Chondrocyte (in vitro differentiated cells): ENCODE measurements at places on chromosomes 3 and 15. TPM values are rescaled to one million over a fixed set of nuclear protein-coding genes. Genes with fewer than 3 reads are reported as not detected.
A peak's percentile ranks its signal among the peaks of the same experiment; 100 is the strongest.

CFAP100 gene
- not detected in 3 replicates for total RNA-seq

GRCh38 chr3:180409170-180409569 lies 192.8 kb upstream of the TTC14 start:
- H3K27ac ChIP-seq = no peak overlapping the region
- no peak overlapping the region for H3K4me3 ChIP-seq
- DNase-seq = no peak
- H3K36me3 ChIP-seq = no peaks in the 10 kb centered on the region
- no peaks in the 10 kb centered on the region for H3K27me3 ChIP-seq
- peaks cover 3% of the 10 kb centered on the region for H3K4me1 ChIP-seq

POTEB2 gene
- not detected in 3 replicates for total RNA-seq

DNA sequence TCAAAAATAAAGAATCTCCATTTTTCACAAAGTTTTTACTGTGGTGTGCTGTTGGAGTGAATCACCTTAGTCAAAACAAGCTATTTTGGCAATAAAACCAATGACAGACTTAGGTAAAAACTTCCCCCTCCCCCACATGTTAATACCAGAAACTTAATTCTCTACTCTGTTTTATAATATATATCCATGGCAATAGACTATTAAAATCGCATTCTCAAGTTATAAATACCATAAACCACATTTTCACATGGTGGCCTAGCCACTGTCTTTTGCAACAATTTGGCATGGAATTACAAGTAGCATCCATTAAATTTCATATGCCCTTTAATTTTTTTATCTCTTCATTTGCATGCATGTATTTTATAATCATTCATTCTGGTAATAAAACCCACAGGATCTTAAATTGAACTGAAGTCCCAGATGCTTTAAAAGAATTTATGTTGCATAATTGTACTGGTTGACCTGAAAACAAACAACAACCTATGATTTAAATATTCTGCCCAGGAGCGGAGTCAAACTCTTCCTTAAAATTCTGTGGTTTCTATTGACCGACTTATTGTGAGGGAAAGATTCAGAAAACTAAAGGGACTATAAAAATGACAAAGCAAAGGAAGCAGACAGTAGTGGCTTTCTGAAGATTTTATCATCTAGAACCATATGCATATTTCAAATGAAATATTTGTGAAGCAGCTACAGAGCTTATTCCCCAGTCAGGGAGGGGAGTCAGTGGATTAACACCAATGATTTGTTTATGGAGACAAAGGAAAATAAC lies 229.0 kb upstream of the TBL1XR1 start:
- no peak overlapping the region for H3K27ac ChIP-seq
- no peak overlapping the region for H3K4me3 ChIP-seq
- H3K36me3 ChIP-seq = no peaks in the 10 kb centered on the region

DNA sequence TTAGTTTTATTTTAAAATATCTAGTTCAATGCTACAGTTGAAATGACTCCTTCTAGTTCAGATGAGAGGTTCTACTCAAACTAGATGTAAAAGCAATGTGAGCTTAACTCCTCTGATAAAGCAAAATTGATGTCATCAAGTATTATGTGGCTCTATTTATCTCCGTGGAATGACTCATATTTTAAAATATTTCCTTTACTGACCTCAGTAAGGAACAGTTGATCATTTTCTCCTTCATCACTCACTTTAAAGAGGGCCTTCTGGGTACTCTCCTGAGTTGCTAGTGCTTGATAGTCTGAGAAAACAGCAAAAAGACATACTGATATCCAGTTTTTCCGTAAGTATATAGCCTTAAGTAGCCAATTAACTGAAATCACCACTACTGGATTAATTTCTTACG lies 1099.3 kb downstream of the ROBO2 start:
- H3K36me3 ChIP-seq = no peaks in the 10 kb centered on the region
- H3K27ac ChIP-seq = no peak overlapping the region
- H3K27me3 ChIP-seq = no peaks in the 10 kb centered on the region
- no peak for DNase-seq
- H3K4me3 ChIP-seq = no peak overlapping the region
- peaks cover 27% of the 10 kb centered on the region for H3K4me1 ChIP-seq

- H3K4me1 ChIP-seq = no peaks in the 10 kb centered on the region
- no peaks in the 10 kb centered on the region for H3K36me3 ChIP-seq
- no peaks in the 10 kb centered on the region for H3K27me3 ChIP-seq
- no peak overlapping the region for H3K27ac ChIP-seq
Observed at GRCh38 chr3:170448584-170448983, 29.9 kb downstream of the CLDN11 start.

- H3K27ac ChIP-seq = no peak overlapping the region
- H3K27me3 ChIP-seq = no peaks in the 10 kb centered on the region
- peaks cover 5% of the 10 kb centered on the region for H3K4me1 ChIP-seq
- no peaks in the 10 kb centered on the region for H3K36me3 ChIP-seq
- no peak for DNase-seq
- no peak overlapping the region for H3K4me3 ChIP-seq
Observed at GRCh38 chr3:157508461-157508860, 5.2 kb upstream of the VEPH1 start.

KLHL40 gene
- total RNA-seq = not detected in 3 replicates

- H3K4me3 ChIP-seq = no peak overlapping the region
- no peak for DNase-seq
- H3K36me3 ChIP-seq = peaks cover 4% of the 10 kb centered on the region
- H3K27ac ChIP-seq = no peak overlapping the region
- peaks cover 16% of the 10 kb centered on the region for H3K4me1 ChIP-seq
Observed at GRCh38 chr3:101806491-101806890, 27.5 kb downstream of the NXPE3 start.

ZNF80 gene
- total RNA-seq = not detected in 3 replicates

AP3B2 gene
- total RNA-seq = 0.80 to 0.97 TPM in 2 of 3 replicates, not detected in the other

DNA sequence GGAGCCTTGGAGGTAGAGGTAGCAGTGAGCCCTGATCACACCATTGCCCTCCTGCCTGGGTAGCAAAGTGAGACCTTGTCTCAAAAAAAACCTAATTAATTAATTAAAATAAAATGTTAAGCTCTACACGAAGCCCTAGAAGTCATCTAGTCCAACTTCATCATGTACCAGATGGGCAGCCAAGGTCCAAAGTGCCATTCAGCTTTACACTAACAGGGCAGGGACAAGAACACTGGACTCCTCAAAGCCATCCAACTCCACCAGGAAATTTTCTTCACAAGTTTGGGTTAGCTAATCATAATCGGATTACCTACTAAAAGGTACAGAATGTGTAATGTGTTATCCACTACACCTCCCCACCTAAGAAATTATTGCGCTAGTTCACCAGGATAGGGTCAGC lies 48.8 kb downstream of the WWTR1 start:
- peak overlapping the region; percentile 9 for H3K27ac ChIP-seq
- peaks cover 81% of the 10 kb centered on the region for H3K4me1 ChIP-seq
- H3K27me3 ChIP-seq = no peaks in the 10 kb centered on the region
- no peak for DNase-seq

DNA sequence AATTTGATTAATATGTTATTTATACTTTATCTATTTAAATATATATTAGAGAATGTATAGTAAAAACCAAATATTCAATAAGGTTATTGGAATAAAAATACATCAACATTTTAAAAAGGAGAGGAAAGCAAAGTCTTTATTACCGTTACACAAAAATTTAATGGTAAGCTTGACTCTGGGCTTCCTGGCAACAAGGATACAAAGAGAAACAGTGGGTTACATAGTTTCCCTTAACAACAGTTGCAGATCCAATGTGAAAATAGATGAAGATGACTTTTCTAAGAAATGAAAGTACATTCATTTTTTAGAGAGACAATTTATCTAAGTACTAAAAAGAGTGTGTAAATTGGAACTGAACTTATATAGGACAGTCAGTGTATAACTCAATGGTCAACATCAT lies 6.0 kb upstream of the PHLDB2 start:
- H3K4me3 ChIP-seq = no peak overlapping the region
- no peak overlapping the region for H3K27ac ChIP-seq
- H3K27me3 ChIP-seq = no peaks in the 10 kb centered on the region
- no peak for DNase-seq
- peaks cover 18% of the 10 kb centered on the region for H3K4me1 ChIP-seq

RASL12 gene
- total RNA-seq = 1.7 to 13.1 TPM (median 12.7 TPM) in 3 replicates

- H3K27ac ChIP-seq = no peak overlapping the region
- H3K4me3 ChIP-seq = no peak overlapping the region
- no peaks in the 10 kb centered on the region for H3K36me3 ChIP-seq
- peaks cover 8% of the 10 kb centered on the region for H3K4me1 ChIP-seq
- H3K27me3 ChIP-seq = peaks cover 7% of the 10 kb centered on the region
Observed at GRCh38 chr3:16692486-16693344, 87.5 kb upstream of the DAZL start.

CDHR4 gene
- total RNA-seq = not detected in 3 replicates

GRCh38 chr15:101173233-101174119 lies 78.4 kb downstream of the CHSY1 start:
- peak overlapping the region; percentile 9 for H3K27ac ChIP-seq
- no peak overlapping the region for H3K4me3 ChIP-seq
- no peaks in the 10 kb centered on the region for H3K27me3 ChIP-seq
- H3K36me3 ChIP-seq = peaks cover 27% of the 10 kb centered on the region
- peaks cover 30% of the 10 kb centered on the region for H3K4me1 ChIP-seq
- DNase-seq = no peak

ISLR2 gene
- total RNA-seq = 2.9 to 4.9 TPM (median 3.2 TPM) in 3 replicates

DNA sequence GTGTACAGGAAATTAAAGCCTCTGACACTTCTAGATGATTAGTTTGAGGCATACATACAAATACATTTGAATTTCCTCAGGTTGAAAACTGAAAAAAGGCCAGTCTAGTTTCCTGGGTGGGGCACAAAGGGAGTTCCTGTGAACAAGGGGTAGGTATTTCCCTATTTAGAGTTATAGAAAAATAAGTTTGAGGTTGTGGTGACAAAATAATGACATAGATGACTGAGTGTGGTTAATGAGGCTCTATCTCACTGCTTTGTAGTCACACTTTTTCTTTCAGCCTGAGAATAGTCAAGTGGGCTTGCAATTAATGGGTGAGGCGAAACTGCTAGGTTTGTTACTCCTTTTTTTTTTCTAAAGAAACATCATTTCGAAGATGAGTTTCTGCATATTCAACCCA lies 4.3 kb downstream of the SLCO3A1 start:
- H3K27me3 ChIP-seq = peaks cover 13% of the 10 kb centered on the region
- DNase-seq = no peak
- no peaks in the 10 kb centered on the region for H3K4me1 ChIP-seq
- no peak overlapping the region for H3K4me3 ChIP-seq

- no peak overlapping the region for H3K4me3 ChIP-seq
- peaks cover 51% of the 10 kb centered on the region for H3K4me1 ChIP-seq
- DNase-seq = no peak
- H3K36me3 ChIP-seq = peaks cover 30% of the 10 kb centered on the region
- H3K27me3 ChIP-seq = no peaks in the 10 kb centered on the region
- H3K27ac ChIP-seq = peak overlapping the region; percentile 33
Observed at GRCh38 chr3:100730524-100730923, 21.2 kb downstream of the TFG start.

- no peak overlapping the region for H3K27ac ChIP-seq
- H3K4me1 ChIP-seq = peaks cover 8% of the 10 kb centered on the region
- no peak overlapping the region for H3K4me3 ChIP-seq
- no peak for DNase-seq
- no peaks in the 10 kb centered on the region for H3K27me3 ChIP-seq
Observed at GRCh38 chr3:31067004-31067403, 172.5 kb upstream of the GADL1 start.

GPR87 gene
- total RNA-seq = not detected in 3 replicates

HGD gene
- total RNA-seq = 0.27 to 0.40 TPM in 2 of 3 replicates, not detected in the other

GABRG3 gene
- not detected in 3 replicates for total RNA-seq

DNA sequence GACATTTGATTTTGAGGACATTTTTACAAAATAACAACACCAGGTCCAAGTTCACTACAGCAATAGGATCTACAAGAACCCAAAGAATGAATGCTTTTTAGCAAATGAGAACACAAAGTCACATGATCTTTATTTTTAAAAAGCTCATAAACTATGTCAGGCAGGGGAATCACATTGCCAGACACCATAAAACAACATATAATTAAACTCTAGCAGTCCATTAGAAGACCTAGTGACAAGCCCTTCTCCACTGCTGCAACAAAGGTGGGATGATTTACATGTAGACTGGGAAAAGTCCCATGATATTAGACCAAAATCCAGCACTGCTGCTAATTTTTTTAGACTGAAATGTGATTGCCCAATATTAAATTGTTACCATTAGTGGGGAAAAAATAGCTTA lies 92.6 kb downstream of the FHIT start:
- no peak overlapping the region for H3K4me3 ChIP-seq
- peaks cover 4% of the 10 kb centered on the region for H3K27me3 ChIP-seq
- no peak for DNase-seq
- H3K4me1 ChIP-seq = no peaks in the 10 kb centered on the region
- H3K36me3 ChIP-seq = no peaks in the 10 kb centered on the region

FRMD5 gene
- total RNA-seq = 0.31 to 1.6 TPM (median 1.5 TPM) in 3 replicates

CP gene
- not detected in 3 replicates for total RNA-seq

DNA sequence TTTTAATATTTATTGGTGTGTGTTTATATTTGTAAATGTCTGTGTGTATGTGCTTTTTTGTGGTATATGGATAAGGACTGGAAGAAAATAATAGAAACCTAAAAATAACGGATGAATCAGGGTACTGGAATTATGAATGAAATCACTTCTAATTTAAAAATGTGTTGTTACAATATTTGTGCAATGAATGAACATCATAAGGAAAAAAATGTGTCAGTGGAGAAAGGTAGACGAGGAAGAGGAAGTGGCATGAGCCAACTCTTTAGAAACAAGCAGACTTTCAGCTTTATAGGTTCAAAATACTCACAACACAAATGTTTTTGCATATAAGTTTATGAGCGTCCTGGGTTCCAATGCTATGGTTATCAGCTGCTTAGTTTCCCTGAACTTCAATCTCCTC lies 59.4 kb downstream of the SOX2 start:
- no peak overlapping the region for H3K4me3 ChIP-seq
- no peaks in the 10 kb centered on the region for H3K27me3 ChIP-seq
- H3K36me3 ChIP-seq = no peaks in the 10 kb centered on the region
- no peak overlapping the region for H3K27ac ChIP-seq
- DNase-seq = no peak

DNA sequence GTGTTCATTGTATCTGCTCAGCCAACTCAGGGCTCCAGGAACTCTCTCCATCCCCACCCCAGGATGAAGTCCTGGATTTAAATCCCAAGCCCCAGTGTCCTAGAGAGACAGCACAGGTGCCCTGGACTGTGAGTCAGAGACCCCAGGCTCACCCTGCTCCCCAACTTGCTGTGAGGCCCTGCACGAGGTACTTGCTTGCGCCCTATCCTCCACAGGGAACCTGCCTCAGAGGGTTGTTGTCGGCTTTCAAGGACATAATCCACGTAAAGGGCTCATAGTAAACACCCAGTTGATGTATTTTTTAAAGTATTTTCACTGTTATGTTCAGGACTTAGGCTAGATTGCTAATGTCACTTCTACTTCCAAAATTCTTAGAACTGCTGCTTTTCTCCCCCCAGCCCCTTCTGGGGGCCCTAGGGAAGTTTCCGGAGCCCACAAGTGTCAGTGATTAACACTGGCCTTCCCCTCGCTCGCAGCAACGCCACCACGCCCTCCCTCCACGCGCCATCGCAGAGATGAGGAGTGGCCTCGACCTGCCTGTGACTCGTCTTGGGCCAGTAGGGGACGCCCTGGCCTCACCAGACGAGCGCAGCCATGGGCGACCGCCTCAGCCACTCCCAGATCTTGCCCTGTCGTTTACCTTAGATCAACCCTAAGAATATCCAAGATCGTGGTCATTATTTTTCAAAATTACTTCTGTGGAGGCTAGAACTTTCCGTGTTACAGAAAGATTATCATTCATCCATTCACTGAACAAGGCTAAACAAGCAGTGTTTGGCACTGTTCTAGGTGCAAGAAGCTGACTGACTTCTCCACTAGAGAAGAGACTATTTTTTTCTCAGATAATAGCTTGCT lies 6.0 kb upstream of the SRP14 start:
- peak overlapping the region; percentile 67 for H3K27ac ChIP-seq
- DNase-seq = no peak
- H3K4me1 ChIP-seq = peaks cover 45% of the 10 kb centered on the region
- no peaks in the 10 kb centered on the region for H3K36me3 ChIP-seq
- H3K27me3 ChIP-seq = no peaks in the 10 kb centered on the region

- no peak overlapping the region for H3K4me3 ChIP-seq
- peaks cover 8% of the 10 kb centered on the region for H3K4me1 ChIP-seq
- H3K27me3 ChIP-seq = peaks cover 69% of the 10 kb centered on the region
Observed at GRCh38 chr15:33313491-33313890, 2.7 kb downstream of the RYR3 start.
